G401 (cell line): ENCODE measurements at places on chromosomes 4 and X. TPM values are rescaled to one million over a fixed set of nuclear protein-coding genes. Genes with fewer than 3 reads are reported as not detected.

- no peak for DNase-seq
These were observed 39.4 kb downstream of the ANTXR2 start for GRCh38 chr4:80033581-80033980.

WDFY3 gene
- 15.4 and 38.0 TPM in 2 replicates for total RNA-seq

DNA sequence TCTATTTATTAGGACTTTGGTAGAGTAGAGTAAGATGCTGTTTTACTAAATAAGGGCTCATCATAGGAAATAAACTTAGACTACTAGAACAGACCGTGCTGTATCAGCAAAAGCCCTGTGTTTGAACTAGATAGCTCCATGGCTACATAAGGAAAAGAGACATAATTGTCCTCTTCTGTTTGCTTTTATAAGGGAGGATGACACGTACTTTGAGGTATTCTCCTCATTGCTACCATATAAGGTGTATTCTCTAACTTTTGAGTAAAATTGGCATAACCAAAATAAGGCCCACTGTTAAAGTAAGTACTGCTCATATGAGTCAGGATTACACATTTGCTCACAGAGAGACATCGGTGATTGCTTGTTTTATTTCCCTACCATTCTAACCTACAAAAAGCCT is 64.3 kb downstream of the PDLIM5 start:
- no peak for DNase-seq

- no peak for DNase-seq
These were observed 85.5 kb downstream of the SNCA start for GRCh38 chr4:89751416-89751815.

GRCh38 chr4:79022529-79022928 is 83.3 kb upstream of the PAQR3 start:
- no peak for DNase-seq

GRCh38 chrX:45771114-45771513 is 570.4 kb upstream of the DIPK2B start:
- DNase-seq = no peak

- DNase-seq = no peak
These were observed 30.6 kb downstream of the DYNLT3 start for GRCh38 chrX:37816766-37817165.

TMSB15A gene
- 2.1 and 9.7 TPM in 2 replicates for total RNA-seq

RASSF6 gene
- not detected in 2 replicates for total RNA-seq

GAGE1 gene
- not detected in 2 replicates for total RNA-seq

CTSO gene
- total RNA-seq = 14.9 and 15.1 TPM in 2 replicates

- no peak for DNase-seq
These were observed 222.3 kb downstream of the FAM47A start for GRCh38 chrX:33909836-33910235.

DNA sequence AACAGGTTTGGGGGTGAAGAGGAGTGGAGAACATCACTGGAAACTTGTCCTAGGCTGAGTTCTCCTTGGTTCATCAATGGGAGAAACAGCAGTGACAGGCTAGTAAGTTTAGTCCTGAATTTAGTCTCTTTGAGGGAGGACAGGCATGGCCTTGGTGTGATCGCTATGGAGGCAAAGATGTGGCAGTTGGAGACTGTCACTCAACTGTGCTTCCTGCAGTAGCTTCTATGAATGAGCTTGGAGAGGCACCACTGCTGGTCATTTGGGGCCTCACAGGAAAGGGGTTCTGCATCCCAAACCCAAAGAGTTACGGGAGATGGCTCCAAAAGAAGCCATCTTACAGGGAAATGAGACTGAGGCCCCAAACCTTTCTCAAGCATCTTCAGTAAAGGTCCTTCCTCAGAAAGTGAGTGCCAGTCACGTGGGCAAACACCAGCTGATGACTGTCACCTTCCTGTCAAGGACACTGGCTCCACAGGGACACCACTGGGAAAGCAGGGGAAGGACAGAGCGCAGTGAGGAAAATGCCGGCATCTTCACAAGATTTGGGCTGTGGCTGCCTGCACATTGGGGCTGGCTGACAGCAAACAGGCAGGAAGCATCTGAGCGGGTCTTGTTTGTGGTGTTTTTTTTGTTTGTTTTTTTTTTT is 7.2 kb downstream of the MRFAP1 start:
- DNase-seq = no peak

GRCh38 chr4:54005475-54005874 is 58.9 kb downstream of the CHIC2 start:
- DNase-seq = no peak

DNA sequence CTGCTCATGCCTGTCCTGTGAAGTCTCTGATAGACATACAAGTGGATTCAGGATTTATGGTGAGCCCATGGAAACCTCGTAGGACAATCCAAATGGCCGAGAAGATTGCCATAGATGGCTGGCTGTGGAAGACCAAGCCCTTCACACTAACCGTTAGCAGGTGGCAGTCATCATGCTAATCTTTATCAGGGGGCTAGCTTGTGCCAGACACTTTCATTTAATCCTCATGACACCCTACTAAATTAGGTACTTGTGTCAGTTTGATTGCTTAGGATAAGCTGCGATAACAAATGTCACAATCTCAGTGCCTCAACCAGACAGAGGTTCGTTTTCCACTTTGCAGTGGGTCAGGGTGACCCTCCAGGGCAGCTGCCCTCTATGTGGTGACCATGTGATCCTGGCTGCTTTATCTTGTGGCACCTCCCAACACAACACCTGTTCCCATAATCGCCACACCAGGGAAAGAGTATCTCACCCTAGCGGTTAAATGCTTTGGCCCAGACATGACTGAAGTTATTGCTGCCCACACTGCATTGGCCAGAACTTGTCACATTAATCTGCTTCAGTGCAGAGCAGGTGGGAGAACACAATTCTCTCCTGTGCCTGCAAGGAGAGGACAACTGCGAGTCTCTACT is 60.8 kb downstream of the REPS2 start:
- DNase-seq = peak; percentile 52

DNA sequence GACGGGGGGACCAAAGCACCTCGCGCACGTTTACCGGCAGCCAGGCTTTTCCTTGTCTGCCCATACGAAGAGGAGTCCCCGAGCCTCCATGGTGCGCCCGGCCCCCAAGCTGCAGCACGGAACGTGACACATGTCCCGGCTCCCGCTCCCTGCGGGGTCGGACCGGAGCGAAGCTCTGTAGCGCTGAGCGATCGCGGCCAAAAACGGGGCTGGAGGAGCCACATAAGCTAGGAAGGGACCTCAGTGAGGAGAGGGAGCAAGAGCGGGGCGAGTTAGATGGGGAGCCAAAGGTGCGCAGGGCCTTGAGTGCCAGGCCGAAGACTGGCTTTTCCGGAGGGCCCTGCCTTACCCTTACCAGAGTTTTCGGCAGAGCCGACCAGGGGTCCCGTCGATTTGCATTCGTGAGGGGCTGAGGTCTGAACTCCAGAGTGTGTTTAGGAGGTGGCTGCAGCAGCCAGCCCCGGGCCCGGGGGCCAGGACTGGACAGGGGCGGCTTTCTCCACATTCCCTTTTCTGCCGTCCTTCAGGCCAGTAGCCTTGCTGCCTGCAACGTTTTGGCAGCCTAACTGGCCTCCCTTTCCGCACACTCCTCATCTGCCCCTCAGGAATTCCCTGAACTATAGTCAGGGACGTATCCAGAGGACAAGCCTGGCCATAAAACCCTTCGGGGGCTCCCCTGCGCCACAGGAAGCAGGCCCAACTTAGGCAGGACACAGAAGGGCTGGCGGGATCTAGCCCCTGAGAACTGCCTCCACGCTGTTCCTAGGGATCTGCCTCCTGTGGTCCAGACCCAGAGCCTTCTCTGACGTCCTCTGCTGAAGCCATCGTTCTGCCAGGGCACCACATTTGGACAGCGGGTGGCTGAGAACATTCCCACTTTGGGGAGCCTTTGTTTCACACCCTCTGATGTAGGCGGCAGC is 689 bp downstream of the SSR4 start:
- no peak for DNase-seq

CDX4 gene
- not detected in 2 replicates for total RNA-seq

DNA sequence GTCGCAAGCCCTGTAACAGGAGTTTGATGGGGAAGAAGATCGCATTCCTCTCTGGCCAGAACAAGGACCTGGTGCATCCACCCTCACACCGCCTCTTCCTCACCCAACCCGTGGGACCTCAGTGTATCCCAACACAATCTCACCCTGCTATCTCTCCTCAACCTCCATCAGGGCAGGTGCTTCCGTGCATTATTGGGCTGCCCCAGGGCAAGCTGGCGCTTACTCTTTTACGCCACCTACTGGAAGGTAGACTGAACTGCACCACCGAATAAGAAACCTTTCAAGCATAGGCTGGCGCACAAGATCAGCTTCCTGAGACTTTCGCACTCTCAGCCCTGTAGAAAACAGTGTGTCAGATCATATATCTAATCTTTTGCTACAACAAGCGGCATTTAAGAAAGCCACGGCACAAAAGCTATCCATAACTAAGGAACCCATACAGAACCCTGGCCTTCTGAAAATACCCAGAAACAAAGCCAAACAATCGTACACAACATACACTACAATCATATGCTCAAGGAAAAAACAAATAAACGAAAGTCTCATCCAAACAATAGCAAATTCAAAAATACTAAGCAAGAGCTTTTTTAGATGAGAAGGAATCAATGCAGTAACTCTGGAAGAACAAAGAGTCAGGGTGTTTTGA is 209.3 kb downstream of the UGT8 start:
- no peak for DNase-seq

DNA sequence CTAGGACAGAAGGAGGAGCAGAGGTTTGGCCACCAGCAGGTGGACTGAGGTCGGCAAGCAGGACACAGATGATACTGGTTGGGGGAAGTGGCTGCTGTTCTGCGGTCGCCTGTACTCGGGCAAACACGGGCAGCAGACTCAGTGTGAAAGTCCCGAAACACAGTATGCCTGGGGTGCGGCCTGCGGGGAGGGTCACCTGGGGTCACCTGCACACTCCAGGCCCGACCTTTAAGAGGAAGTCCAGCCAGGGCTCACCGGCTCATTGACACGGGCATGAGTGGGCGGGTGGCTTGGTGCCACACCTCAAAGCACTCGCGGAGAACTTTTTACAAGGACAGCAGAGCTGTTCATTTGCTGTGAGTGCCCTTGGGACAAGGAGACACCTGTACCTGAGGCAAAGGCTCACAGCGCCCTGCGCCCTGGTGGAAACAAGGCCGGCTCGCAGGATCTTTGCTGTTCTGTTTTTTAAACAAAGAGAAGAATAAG is 71.5 kb upstream of the MXD4 start:
- no peak for DNase-seq

DNA sequence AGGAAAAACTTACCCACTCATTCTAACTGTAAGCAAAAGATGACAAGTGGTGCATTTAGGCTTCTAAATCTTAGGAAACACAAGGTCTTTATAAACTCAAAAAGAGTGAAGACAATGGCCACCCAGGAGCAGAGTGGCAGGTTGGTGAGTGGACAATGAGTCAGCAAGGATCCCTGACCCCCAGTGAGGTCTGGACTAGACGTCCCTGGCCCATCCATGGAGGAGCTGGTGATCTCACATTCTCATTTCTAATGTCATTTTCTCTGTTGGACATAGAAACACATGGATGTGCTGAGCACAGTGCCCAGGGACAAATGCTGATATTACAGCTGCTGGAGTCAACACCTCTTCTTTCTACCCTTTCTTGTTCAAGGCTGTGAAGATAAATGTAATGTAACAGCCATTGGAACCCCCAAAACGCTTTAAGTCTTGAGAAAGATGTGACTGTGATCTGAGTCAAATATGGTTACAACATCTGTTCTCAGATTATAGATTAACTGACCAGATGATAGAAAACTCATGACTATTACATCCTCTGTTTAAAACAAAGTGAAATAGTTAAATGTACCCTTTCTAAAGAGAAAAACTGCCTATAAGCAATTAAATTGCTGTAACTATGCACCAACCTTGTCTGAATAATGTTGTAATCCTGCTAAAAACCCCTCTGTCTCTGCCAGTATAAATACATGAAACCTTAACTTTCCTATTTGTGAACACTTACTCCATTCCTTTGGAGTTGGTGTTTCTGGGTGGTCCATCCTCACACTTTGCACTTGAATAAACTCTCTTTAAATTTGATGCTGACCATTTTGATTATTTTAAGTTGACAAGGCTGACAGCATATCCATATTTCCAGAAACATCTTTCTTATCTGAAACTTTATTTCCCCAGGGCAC is 92.7 kb downstream of the USP46 start:
- DNase-seq = no peak

PNPLA4 gene
- 37.0 and 46.6 TPM in 2 replicates for total RNA-seq

- DNase-seq = no peak
These were observed 135.6 kb downstream of the EVC2 start for GRCh38 chr4:5572751-5573150.

GRCh38 chrX:156001667-156002021 is 4.1 kb downstream of the IL9R start:
- DNase-seq = no peak

- no peak for DNase-seq
These were observed 272.3 kb upstream of the FGF16 start for GRCh38 chrX:77174680-77175519.

DNA sequence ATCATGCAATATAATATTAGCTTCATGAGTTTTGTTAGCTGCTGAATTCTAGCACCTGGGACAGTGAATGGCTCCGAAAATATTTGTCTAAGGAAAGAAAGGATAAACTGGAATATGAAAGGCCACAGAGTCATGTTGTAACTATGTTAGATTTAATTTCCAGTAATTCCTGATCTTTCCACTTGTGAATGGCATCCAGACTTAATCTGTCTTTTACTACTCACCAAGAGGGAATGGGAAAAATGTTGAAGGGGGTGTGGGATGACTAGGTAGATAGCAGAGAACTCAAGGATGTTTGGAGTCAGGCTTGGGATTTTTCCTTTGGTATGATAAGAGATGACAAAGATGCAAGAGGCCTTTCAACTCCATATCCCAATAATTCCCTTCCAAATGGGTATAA is 9.4 kb downstream of the ADH6 start:
- no peak for DNase-seq

DNA sequence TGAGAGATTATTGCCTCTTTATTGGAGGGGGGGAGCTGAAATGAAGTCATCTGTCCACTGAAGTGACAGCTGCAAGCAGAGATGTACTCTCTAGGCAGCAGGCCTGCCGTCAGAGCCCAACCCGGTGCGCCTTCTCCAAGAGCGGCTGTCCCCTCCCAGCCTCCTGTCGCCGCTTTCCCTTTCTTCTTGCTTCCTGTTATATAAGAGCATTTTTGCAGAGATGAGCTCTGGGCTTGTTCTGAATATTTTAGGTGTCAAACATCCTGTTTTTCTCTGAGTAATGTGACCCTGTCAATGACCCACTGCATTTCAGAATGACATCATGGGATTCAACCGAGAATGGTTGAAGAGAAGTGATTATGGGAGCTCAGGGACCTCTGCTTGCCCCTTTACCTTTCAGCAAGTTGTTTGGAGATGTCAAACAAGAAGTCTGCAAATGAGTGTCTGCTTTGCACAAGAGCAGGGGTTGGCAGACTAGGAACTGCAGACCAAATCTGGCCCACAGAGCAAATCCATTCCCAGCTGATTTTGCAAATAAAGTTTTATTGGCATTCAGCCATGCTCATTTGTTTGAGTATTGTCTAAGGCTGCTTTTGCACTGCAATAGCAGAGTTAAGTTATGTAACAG is 79.9 kb downstream of the SLC9A6 start:
- DNase-seq = no peak

DNA sequence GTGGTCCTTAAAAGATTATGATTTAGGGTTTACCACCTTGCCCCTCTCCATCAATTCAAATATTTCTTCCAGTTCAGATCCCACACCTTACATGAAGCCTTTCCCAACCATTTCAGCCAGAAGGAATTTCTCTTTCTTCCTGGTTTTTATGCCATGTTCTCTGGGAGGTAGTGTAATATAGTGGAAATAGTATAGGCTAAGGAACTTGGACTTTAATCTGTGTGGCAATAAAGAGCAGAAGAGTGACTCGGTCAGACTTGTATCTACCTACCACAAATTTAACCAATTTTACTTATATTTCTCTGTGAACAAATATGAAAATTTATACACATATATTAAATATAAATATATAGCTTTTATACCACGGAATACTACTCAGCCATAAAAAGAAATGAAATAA is 18.4 kb upstream of the CISD2 start:
- DNase-seq = no peak
